Brain pericyte (primary cell): ENCODE measurements at places on chromosomes 16 and 17.

DNA sequence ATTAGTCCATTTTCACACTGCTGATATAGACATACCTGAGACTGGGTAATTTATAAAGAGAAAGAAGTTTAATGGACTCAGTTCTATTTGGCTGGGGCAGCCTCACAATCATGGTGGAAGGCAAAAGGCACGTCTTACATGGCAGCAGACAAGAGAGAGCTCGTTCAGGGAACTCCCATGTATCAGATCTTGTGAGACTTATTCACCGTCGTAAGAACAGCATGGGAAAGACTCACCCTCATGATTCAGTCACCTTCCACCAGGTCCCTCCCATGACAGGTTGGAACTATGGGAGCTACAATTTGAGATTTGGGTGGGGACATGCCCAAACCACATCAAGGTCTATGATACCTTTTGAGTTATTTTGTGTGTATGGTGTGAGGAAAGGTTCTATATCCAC, 66.9 kb downstream of the METRNL start:
- DNase-seq, result no peak

DNA sequence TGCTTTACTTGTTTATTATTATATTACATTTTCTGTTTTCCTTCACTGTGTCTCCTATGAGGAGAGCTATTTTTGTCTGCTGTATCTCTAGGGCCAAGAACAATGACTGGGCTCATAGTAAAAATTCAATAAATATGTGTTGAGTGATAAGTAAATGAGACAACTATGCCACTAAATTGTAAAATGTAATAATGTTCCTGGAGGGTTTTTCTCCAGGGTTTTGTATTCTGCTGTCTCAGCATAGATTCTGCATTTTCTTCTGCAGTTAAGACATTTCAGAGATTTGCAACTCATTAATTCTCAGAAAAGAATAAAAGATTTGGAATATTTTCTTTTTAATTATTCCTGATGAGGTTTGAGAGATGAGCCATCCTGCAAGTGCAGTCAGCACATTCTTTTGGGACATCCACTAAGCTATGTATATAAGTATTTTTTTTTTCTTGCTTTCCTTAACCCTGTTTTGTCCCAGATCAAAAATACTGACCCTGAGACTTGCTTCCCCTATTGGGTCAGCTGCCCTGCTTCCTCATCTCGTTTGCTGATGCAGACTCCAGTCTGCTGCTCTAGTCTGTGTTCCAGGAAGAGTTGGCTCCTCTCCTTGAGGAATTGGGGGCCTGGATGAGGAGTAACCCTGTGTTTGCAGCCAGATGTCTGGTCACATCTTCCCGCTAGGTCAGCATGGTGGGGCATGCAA, 122.9 kb downstream of the ABCA8 start:
- DNase-seq, result no peak

DNA sequence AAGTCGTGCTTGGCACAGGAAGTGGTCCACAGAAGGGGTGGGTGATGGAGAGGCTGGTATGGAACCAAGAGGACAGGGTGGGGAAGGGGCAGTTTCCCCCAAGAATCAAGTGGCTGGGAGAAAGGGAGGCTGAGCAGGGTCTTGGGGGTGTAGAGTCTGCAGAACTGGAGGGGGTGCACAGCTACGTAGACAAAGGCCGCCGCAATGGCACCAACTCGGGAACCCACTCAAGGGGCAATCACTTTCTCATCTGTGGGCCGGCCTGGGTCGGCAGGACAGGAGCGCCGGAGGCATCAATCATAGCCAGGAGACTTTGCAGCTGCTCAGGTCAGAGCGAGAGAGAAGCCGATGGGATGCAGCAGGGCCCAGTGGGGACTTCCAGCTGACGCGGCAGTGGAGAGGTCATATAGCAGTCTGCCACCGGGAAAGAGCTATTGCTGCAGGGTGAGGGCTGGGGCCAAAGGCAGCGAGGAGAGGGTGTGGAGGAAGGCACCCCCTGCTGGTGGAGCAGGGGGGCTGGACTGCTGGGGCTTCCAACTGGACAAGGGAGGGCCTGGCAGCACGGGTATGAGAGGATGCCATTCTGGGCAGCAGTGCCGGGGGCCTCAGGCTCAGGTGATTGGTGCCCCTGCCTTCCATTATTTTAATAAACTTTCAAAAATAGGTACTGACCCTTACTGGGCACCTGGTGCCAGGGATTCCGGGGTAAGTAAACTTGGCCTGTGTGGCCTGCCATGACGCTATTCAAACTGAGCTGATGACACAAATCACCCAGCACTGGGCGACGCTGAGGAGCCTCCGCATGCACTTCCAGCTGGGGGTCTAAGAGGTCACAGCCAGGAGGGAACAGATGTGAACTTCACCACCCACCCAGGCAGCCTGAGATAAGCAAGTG, 52.5 kb upstream of the MTSS2 start:
- DNase-seq, result peak; percentile 85

DNA sequence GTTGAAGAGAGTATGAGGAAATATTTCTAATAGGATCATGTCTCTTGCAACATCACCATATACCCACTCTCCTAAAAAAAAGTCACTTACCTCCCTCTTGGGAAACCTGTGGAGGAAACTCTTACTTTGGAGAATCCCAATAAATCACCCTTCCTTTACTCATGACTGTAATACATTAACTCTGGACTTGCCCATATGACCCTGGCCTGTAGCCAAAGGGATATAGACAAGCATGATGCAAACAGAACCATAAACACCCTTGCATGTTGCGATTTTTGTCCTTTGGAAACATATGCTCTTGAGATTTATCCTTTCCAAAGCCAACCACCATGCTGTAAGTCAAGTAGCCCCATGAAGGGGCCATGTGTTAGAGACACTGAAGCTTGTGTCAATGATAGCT, 19.5 kb downstream of the CDH11 start:
- no peak for DNase-seq

- DNase-seq, result no peak
Observed at GRCh38 chr17:28929787-28930186, 21.5 kb downstream of the PHF12 start.

GRCh38 chr17:76238847-76239537, 1.3 kb downstream of the RNF157 start:
- no peak for DNase-seq

DNA sequence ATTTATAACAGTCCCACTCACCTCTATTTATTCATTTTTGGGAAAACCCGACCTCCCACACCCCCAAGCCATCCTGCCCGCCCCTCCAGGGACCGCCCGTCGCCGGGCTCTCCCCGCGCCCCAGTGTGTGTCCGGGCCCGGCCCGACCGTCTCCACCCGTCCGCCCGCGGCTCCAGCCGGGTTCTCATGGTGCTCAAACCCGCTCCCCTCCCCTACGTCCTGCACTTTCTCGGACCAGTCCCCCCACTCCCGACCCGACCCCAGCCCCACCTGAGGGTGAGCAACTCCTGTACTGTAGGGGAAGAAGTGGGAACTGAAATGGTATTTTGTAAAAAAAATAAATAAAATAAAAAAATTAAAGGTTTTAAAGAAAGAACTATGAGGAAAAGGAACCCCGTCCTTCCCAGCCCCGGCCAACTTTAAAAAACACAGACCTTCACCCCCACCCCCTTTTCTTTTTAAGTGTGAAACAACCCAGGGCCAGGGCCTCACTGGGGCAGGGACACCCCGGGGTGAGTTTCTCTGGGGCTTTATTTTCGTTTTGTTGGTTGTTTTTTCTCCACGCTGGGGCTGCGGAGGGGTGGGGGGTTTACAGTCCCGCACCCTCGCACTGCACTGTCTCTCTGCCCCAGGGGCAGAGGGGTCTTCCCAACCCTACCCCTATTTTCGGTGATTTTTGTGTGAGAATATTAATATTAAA, 638 bp upstream of the TMEM88 start:
- no peak for DNase-seq

DNA sequence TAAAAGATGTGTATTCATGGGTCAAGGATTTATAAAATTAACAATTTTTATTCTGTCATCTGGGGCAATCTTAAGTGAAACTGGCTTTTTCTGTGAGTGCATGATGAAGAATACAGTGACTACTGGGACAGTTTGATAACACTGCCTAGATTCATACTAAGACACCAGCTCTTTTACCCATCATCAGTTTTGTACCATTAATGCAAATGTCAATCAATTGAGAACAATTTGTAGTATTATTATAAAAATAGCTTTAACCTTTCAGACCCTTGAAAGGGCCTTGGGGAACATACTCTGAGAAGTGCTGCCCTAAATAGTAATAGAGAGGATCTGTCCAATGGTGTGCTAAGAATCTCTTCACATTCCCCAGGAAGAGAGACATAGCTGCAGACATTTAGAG, 45.4 kb upstream of the PSMD11 start:
- DNase-seq, result no peak

- no peak for DNase-seq
Observed at GRCh38 chr17:40687106-40687505, 16.4 kb downstream of the KRT24 start.
